NCI-H2171 treated with DMSO at 0.1 percent for 48 hours (cell line): ENCODE measurements at places on chromosomes 5 and 9.

GRCh38 chr5:140242890-140243585, 59.9 kb downstream of the PFDN1 start:
- no peak for DNase-seq

- DNase-seq = peak; percentile 89
Observed at GRCh38 chr5:78908173-78909061, 76.7 kb downstream of the ARSB start.

DNA sequence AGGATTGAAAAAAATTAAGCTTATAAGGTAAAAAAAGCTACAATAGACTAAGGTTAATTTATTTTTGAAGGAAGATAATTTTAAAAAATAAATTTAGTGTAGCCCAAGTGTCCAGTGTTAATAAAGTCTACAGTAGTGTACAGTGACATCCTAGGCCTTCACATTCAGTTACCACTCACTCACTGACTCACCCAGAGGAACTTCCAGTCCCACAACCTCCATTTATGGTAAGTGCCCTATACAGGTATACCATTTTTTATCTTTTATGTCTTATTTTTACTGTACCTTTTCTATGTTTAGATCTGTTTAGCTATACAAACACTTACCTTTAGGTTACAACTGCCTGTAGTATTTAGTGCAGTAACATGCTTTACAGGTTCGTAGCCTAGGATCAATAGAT, 79.8 kb upstream of the ZNF462 start:
- DNase-seq = no peak

GRCh38 chr9:117656002-117656401, 48.2 kb upstream of the TLR4 start:
- DNase-seq = no peak

- no peak for DNase-seq
Observed at GRCh38 chr5:66708368-66708767, 112.2 kb downstream of the MAST4 start.

DNA sequence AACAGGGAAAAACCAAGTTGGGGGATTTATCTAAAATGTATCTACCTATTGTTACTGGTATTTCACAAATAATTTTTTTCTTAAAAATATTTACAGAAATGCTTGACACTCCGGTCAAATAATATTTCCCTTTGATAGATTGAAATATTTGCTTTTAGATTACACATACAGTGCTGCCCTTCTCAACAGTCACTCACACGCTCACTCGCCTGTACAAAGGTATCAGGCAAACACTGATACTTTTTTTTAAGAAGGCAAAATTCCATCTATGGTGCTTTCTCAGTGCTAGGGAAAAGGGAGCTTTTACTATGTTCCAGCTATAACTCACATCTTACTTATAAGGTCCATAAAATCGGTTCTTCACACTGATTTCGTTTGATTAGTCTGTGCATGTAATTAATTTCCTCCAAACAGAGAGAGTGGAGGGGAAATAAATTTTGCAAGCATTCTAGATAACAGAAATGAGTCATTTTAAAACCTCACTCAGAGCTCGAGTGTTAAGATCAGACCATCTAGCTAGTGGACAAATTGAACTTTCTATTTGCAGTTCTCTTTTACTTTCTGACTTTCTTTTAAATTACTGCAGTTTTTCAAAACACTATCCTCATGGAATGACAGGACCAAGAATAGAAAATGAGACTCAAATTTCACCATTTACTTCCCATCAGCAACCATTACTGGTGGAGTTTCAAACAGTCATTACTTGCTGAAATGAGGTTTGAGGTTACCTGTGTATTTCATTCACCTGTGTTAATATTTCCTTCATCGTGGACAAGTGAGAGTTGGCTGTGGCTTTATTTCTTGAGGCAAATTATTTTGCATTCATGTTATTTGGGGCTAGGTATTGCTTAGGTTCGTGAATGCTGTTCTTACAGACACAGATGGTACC, 273.2 kb downstream of the RAB3C start:
- peak; percentile 10 for DNase-seq
